ENCODE measurements at places on chromosomes 4 and X. TPM values are rescaled to one million over a fixed set of nuclear protein-coding genes. Genes with fewer than 3 reads are reported as not detected.

DNA sequence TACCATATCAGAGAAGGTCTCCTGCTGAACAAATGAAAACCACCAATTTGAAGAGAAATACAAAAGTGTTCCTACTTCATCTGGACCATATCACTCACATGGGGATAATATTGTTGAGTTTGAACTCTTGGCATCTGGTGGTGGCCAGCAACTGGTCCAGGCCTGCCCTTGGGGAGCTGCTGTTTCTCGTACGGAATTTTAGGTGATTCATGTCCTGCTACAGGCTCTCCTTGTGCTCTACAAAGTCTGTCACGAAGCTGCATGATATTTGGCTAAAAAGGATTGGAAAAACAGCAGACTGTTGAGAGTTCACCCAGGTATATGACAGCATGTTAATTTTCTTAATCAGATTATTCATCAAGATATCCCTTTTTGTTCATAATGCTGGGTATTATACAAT lies 42.2 kb downstream of the SEC31A start:
- no peak for DNase-seq

- DNase-seq = no peak
Measured at GRCh38 chrX:29652484-29652883, 562.9 kb upstream of the MAGEB2 start.

- DNase-seq = no peak
Measured at GRCh38 chr4:89336818-89337420, 29.3 kb upstream of the GPRIN3 start.

DNA sequence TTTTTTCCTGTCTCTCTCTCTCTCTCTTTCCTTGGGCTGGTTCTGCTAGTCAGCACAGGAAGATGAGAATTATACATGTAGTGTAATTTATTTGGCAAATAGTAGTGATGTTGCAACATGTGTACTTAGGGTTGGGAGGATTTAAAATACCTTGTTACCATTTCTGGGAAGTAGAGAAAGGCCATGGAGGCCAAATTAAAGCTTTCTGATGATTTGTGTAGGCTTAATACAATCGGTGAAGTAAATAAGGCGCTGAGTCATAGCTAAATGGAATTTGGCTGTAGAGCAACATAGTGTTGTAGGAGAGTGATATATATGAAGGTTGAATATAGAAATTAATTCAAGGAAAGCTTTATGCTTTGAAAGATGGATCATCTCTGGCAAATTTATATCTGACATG lies 295.3 kb downstream of the GRID2 start:
- DNase-seq = no peak

DNA sequence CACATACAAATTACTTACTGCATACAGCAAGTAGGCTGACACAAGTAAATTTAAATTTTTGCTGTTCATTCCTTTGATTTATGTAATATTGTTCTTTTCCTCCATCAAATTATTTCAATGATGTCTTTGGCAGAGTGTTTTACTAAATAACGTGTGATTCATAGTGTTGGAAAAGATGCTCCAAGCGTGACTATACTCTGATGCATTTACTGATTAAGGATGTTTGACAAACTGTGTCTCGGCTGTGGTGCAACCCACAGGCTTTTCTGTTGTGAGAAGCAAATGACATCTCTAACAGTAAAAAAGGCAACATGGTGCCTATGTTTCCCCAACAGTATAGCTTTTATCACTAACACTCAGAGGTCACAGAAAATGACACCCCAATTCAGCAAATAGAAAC lies 540.9 kb downstream of the PPP4R3C start:
- no peak for DNase-seq

ASMT gene
- total RNA-seq = not detected

MAP7D2 gene
- total RNA-seq = 0.24 TPM

CDKL2 gene
- 0.90 TPM for total RNA-seq

Data from pancreas (tissue), 10 donors.